AG04450 (cell line): ENCODE measurements at places on chromosomes 5 and 9.

GRCh38 chr9:128610897-128611296 is 45.8 kb downstream of the DYNC2I2 start:
- DNase-seq = no peak

DNA sequence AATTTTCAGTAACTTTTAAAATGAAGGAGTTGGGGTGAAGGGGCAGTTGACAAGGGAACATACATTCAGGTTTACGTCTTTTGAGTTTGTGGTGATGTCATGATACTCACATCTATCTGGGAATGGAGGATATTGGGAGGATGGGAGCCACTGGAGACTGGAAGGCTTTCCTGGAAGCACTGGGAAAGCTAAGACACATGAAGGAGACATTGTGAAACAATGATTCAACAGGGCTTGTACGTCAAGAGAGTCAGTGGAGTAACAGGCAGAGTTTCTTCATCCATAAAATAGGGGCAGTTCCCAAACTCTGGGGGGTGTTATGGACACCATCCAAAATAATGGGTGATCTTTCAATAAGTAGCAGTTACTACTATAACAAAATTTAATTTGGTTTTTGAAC is 572.8 kb downstream of the CCDC171 start:
- DNase-seq = no peak

DNA sequence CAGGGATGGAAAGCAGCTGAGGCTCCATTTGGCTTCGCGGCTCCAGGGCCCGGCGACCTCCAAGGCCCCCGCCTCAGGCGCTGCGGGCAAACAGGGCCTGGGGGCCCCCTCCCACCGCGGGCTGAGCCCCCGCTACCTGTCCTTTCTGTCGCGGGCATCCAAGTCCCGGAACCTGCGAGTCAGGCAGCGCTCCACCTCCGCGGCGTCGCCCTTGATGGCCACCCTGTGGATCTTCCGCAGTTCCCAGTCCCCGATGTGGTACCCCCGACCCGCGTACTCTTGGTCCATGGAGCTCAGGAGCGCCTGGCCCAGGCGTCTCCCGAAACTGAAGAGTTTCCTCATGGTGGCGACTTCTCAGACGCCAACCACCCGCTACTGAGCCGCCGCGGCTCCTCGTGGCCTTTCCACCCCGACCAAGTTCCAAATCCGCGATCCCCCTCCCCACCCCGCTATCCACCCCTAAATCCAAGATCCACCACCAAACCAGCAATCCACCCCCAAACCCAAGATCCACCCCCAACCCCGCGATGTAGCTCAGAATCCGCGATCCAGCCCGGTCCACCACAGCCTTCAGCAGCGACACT is 86.5 kb upstream of the CCDC180 start:
- DNase-seq = no peak

GRCh38 chr9:124221676-124222075 is 36.1 kb upstream of the NEK6 start:
- DNase-seq = no peak

GRCh38 chr9:78325343-78325742 is 28.4 kb downstream of the PSAT1 start:
- DNase-seq = no peak

GRCh38 chr5:148998174-148998797 is 64.6 kb downstream of the SH3TC2 start:
- no peak for DNase-seq

DNA sequence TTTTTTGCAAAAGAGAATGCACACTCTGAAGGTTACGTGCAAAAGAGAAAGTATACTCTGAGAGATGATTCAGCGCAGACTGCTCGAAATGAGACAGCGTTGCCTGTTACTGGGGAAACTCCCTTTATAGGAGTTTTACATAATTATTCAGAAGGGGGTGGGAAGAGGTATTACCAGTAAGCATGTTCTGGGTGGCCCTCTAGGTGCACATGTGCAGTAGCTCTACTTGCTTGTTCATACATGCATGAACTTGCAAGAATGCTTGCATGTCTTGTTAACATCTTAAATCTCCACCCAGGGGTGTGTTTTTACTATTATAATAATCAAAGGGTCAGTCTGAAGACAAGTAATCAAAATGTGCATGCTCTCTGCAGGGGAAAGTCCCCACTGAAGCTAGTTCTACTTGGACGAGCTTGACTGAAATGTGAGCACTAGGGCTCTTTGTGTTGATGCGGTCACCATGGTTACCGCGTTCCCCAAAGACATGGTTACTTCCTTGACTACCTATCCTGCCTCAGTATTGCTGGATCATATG is 75.5 kb downstream of the SGCD start:
- no peak for DNase-seq
